ENCODE measurements at places on chromosomes 1 and 21.

GRCh38 chr1:219731771-219732170 lies 118.9 kb upstream of the ZC3H11B start:
- DNase-seq: no peak

DNA sequence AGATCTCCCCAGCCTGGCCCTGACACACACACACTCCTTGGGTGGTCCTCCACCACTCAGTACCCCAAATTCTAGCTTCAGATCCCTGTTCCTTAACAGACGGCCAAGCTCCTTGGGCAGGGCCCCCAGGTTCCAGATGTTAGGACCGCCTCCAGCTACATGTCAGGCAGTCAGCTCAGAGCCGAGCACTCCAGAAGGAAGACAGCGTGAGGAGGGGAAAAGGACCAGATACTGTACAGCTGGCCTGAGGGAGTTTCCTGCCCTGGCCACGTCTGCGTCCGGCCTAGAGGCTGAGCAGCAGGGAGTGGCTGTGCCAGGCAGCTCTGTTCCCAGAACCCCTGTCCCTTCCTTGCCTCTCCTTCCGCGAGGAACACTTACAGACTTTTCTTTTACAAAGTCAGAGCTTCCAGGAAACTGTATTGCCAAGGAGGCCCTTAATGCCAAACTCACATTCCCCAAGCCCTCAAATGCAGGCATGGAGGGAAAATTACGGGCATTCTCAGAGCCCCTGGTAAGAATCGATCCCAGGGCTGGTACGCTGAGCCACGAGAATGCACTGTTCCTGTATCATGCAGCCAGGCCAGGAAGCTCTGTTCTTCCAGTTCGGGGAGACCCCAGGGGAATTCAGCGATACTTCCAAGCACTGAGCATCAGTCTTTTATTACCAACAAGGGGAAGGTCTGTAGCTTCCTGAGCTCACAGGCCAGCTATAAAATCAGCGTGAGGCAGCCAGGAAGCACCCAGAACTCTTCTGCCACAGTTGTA lies 45.2 kb upstream of the CNTN2 start:
- DNase-seq: no peak

GRCh38 chr1:34784751-34785221 lies 3.8 kb downstream of the GJB3 start:
- no peak for DNase-seq

DNA sequence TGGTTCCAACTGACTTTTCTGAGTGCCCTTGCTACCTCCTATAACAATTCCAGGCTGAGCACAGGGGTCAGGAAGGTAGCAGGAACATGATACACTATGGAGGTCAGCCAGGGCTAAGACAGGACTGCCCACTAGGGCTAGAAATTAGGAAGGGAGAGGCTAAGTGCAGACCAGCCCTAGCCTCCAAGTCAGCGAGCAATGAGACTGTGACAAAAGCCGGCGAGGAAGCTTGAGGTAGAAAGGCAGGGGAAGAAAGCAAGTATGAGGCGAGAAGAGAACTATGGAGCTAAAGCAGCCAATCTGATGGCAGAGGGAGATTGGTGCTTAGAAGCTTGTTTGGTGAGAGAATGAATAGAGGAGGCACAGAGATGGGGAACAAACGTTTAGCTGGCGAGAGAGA lies 4.7 kb downstream of the UROD start:
- no peak for DNase-seq

DNA sequence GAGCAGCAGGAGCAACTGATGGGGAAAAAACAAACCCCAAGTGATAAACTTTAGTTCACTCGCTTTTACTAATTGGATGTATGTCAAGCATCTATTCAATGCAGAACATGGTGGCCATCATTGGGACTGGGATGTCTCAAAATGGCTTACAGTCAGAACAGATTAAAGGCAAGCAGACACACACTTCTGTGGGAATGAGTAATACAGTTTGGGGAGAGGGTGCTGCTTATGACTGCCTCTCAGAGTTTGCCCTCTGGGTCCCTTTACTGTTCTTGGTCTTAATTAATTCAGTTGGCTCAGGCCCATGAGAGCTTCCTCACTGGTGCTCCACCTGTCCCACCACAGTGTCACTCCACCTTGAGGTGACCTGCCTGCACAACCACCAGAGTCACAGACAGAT lies 119.5 kb downstream of the TBX19 start:
- DNase-seq: no peak

GRCh38 chr21:15850645-15851044 lies 120.9 kb downstream of the USP25 start:
- no peak for DNase-seq
